ENCODE measurements at places on chromosomes 4 and X. TPM values are rescaled to one million over a fixed set of nuclear protein-coding genes. Genes with fewer than 3 reads are reported as not detected.

DNA sequence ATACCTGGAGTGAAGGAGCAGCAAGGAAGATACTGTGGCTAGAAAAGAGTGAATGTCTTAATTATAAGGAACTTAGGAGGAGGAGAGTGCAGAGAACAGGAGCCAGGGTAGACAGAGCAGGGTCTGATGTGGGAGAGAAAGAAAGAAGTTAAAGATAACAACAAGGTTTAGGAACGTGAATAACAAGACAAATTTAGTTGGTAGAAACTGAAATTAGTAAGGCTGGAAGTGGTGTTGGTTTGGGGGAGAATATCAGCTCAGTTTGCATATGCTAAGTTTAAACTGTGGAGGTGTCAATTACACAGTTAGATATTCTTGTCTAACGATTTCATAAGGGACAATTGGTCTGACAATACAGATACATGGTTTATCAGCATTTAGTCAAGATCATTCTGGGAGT, 1123.7 kb upstream of the PABPC4L start:
- no peak for DNase-seq

The SMAD1 gene
- 17.2 TPM for total RNA-seq

DNA sequence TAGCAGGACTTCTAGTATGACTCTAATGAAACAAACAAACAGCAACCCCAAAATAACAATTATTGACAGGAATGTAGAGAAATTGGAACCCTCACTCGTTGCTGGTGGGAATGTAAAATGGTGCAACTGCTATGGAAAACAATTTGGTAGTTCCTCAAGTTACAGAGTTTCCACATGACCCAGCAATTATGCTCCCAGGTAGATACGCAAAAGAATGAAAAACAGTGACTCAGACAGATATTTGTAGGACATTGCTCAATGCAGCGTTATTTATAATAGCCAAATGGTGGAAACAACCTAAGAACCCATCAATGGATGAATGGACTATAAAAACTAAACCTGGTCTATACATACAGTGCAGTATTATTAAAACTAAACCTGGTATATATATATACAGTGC, 646.1 kb upstream of the FRG1 start:
- DNase-seq = no peak

The CD38 gene
- 1.5 TPM for total RNA-seq

The NAA11 gene
- total RNA-seq = not detected

All from esophagus squamous epithelium (tissue), 5 donors.